ENCODE measurements at places on chromosomes 2 and 18. TPM values are rescaled to one million over a fixed set of nuclear protein-coding genes. Genes with fewer than 3 reads are reported as not detected.

DNA sequence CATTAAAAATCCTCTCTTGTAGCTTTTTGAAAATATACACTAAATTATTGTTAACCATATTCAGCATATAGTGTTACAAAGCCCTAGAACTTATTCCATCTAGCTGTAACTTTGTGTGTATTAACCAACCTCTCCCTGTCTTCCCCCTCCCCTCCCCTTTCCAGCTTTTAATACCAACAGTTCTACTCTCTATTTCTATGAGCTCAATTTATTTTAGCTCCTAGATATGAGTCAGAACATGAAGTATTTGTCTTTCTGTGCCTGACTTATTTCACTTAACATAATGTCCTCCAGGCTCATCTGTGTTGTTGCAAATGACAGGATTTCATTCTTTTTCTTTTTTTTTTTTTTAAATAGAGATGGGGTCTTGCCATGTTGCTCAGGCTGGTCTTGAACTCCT, 45.1 kb downstream of the GPD2 start:
- H3K27me3 ChIP-seq: no peaks in the 10 kb centered on the region
- H3K27ac ChIP-seq: no peak overlapping the region
- peaks cover 23% of the 10 kb centered on the region for H3K36me3 ChIP-seq
- no peak for DNase-seq
- H3K4me3 ChIP-seq: no peak overlapping the region
- peaks cover 17% of the 10 kb centered on the region for H3K4me1 ChIP-seq

The MYO5B gene
- not detected for total RNA-seq

DNA sequence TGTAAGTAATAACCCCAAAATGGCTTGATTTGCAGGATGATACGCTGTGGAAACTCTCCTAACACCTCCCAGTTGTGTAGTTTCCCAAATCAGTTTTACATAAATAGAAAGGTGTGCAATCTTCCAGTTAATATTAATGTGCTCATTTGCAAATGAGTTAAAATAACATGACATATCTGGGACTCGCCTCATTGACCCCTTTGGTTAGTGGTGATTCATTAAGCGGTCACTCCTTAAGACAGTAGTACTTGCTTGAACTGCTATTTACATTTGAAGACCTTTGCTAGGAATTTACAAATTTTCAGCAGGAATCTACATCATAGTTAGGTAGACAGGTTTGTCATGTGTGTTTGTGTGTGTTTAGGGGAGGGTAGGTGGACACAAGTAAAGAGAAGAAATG, 1367.7 kb upstream of the CELF4 start:
- H3K27me3 ChIP-seq: no peaks in the 10 kb centered on the region
- no peaks in the 10 kb centered on the region for H3K36me3 ChIP-seq
- no peaks in the 10 kb centered on the region for H3K4me1 ChIP-seq
- no peak overlapping the region for H3K27ac ChIP-seq
- no peak overlapping the region for H3K4me3 ChIP-seq
- DNase-seq: no peak

The EVX2 gene
- not detected for total RNA-seq

The MGAT5 gene
- 70.9 TPM for total RNA-seq

GRCh38 chr2:179677746-179678505, 183.5 kb downstream of the ZNF385B start:
- H3K36me3 ChIP-seq: no peaks in the 10 kb centered on the region
- H3K27ac ChIP-seq: no peak overlapping the region
- DNase-seq: no peak
- peaks cover 3% of the 10 kb centered on the region for H3K27me3 ChIP-seq
- no peaks in the 10 kb centered on the region for H3K4me1 ChIP-seq

GRCh38 chr18:8821531-8821930, 116.2 kb downstream of the MTCL1 start:
- H3K27ac ChIP-seq: no peak overlapping the region
- no peaks in the 10 kb centered on the region for H3K4me1 ChIP-seq
- no peak for DNase-seq
- H3K4me3 ChIP-seq: no peak overlapping the region
- peaks cover 14% of the 10 kb centered on the region for H3K27me3 ChIP-seq

DNA sequence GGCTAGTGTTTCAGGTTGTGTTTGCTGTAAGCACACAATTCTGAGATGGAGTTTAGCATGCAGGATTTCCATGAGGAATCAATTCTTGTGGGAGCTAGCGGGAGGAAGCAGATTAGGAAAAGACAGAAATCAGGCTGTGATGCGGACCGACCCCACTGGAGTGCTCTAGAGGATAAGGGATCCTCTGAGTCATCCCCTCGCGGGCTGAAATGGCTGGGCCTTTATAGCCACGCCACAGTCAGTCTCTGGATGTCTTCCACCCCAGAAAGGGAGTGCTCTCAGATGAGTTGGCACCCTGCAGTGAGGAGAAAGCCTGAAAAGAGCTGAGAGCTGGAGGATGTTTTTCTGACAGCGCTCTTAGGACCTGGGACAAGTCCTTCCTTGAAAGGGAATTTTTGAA, 102.4 kb downstream of the GALNT3 start:
- H3K4me3 ChIP-seq: no peak overlapping the region
- H3K4me1 ChIP-seq: no peaks in the 10 kb centered on the region
- H3K36me3 ChIP-seq: no peaks in the 10 kb centered on the region

The PIK3C3 gene
- 51.7 TPM for total RNA-seq

Data from activated naive CD8-positive, alpha-beta T cell treated with anti-CD3 and anti-CD28 coated beads, Interleukin-2, amount 10 ng/mL, durations not matched to agents 7 days and 5 days (primary cell).